ENCODE measurements at places on chromosomes 12 and 14.

- DNase-seq: no peak
These were observed 12.4 kb upstream of the SNAPC1 start for GRCh38 chr14:61749867-61750266.

- DNase-seq: no peak
These were observed 352 bp downstream of the PHB2 start for GRCh38 chr12:6970096-6970527.

DNA sequence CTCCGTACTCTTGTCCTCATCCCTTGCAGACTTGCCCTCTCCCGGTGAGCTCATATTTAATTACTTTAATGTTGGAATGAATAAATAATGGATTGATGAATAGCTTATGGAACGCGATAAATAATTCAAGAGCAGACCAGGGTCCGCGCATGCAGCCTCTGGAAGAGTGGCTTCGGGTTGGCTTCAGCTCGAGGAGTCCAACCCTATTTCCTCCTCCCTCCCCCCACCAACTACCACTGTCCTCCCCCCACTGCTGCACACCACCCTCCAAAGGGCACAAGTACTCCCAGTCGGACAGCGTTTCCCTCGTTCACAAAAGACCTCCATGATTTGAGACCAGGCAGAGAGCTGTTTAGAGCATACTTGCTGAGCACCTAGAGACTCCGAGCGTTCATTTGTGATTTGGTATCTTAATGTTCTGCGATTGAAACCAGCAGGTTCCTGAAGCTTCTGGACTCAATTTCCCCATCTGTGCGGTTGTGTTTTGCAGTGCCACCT is 647 bp upstream of the SIX1 start:
- no peak for DNase-seq

DNA sequence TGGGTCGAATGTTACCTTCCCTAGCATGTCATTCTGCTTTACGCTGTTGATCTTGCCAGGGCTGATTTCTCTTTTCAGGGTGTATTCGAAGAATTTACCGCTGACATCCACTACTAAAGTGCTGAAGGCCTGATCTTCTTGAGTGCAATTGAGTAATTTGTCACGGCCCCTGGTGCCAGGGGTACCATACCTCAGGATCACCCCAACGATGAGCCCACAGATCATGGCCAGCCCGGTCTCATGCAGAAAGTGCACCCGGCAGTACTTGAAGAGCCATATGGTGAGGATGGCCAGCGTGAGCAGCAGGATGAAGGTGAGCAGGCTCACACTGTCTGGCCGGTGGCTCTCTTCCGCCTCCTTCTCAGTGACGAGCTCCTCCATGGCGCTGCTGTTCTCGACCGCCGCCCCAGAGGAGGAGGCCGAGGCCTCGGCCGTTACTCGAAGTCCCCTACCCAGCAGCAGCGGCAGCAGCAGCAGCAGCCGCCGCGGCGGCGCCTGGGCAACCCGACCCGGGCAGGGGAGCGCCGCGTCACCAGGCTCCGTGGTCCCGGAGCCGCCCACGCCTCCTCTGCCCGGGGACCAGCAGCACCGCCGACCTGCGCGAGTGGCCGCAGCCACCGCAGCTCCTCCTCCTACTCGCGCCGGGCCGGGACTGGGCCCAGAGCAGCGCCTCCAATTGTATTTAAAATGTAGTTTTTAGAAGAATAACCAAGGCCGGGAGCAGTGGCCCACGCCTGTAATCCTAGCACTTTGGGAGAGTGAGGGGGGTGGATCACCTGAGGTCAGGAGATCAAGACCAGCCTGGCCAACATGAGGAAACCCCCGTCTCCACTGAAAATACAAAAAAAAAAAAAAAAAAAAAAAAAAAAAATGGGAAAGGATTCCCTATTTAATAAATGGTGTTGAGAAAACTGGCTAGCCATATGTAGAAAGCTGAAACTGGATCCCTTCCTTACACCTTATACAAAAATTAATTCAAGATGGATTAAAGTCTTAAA is 58.5 kb upstream of the TMPO start:
- DNase-seq: peak; percentile 13

DNA sequence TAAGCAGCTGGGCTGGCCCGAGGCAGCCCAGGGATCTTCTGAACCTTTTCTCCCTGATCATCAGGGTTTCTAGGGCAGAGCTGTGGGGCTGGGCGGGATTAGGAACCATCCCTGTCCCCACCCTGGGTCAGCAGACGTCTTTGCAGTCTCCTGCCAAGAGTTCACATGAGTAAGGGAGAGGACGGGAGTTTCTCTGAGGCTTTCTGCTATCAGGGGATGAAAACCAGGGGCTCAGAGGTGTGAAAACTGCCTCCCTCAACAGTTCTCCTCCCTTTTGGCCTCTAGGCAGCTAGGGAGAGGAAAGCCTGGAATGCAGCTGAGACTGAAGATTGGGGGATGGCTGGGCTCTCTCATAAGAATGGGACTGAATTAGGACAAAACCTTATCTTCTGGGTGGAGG is 7.9 kb downstream of the ZNF385A start:
- no peak for DNase-seq

GRCh38 chr14:91186515-91187066 is 57.9 kb downstream of the GPR68 start:
- no peak for DNase-seq
